Hematopoietic multipotent progenitor cell treated with erythropoietin and hydrocortisone succinate and interleukin-3 and kit ligand, for 6 days (in vitro differentiated cells): ENCODE measurements at places on chromosomes 13 and 19.

GRCh38 chr19:58516964-58517833, 2.4 kb downstream of the ZBTB45 start:
- no peak for DNase-seq

DNA sequence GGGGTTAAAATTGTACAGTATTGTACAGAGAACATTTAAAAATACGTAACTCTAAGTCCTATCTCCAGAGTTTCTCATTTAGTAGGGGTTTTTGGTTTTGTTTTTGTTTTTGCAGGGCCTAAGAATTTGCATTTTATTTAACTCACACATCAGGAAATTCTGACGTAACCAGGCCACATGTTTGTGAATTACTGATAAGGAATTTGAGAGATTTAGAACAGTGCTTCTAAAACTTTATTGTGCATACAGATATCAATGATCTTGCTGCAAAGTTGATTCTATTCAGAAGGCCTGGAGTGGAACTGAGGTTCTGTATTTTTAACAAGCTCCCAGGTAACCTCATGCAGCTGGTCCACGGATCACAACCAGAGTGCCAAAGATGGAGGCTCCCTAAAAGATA, 49.3 kb downstream of the LIG4 start:
- DNase-seq = no peak

- no peak for DNase-seq
Measured at GRCh38 chr13:40231311-40231710, 435.1 kb downstream of the FOXO1 start.

DNA sequence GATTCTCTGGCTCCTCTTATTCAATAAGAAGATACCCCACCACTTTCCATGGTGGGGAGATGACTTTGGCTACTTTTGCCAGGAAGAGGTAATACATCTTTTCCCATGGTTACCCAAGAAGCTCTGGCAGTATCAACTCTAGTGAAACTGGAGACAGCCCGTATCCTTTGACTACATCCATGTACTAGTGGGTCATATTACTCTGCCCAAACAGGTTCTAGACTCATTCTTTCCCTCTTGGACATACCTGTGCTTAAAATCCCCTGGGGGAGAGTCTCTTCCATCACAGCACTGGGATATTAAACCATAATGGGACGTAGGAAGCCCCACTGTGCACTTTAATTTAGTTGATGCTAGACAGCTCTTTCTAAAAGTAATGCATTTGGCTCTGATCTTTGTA, 144.7 kb upstream of the KLF12 start:
- no peak for DNase-seq

DNA sequence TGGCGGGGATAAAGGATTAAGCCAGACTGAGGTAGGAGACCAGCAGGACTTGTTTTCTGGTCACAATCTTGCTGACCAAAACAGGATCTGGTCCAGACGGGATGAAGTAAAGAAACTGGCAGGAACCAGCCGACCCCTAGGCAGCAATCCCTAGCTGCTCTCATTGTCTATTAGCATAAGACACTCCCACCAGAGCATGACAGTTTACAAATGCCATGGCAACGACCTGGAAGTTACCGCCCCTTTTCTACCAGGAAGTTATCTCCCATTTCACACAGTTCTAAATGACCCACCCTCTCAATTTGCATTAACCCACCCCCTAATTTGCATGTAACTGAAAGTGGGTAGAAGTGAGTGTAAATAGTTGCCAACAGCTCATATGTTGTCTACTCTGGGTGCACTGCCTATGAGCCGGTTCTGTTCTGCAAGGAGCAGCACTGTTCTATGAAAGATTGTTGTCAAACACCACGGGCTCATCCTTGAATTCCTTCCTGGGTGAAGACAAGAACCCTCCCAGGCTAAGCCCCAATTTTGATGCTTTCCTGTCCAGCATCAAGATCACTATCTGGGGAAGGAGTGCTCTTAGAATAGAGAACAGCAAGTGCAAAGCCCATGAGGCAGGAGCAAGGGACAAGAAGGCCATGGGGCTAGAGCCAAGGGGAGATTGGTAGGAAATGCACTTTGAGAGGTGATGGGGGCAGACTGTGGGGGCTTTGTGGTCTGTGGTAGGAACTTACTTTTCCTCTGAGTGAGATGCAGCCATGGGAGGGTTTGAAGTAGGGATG, 13.9 kb upstream of the FBXO27 start:
- peak; percentile 66 for DNase-seq

DNA sequence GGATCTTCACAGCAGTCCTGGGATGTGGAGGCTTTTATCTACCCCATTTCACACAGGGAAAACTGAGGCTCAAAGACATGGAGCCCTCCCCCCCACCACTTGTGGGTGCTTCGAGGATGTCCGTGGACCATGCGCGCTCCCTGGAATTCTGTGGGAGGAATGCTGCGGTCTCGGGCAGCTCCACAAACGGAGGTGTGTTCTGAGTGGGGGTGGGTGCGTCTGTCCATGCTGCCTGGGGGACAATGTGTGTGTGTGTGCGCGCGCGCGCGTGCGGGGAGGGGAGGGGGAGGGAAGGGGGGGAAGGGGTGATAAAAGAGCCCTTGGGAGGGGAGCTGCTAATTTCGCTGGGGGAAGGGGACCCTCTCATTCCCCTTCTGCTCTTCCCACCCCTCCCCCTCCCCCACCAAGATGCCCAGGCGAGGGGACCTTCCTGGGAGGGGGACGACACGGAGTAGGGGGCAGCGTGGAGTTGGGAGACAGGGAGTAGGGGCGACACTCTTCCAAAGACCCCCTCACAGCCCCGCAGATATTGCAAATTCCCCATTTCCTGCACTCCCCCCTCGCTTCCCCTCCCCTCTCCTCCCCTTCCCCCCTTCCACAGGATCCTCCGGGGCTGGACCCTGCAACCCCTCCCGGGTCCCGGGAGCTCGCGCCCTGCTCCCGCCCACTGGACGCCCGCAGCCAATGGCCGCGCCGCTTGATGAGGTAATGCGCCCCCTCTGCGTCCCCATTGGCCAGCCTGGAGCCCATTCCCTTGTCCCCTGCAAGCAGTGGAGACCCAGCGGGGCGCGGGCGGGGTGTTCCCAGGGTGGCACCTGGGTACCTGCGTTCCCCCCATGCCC, 18.9 kb upstream of the ZNRF4 start:
- DNase-seq = peak; percentile 11
